ENCODE measurements at places on chromosomes 2 and 18. TPM values are rescaled to one million over a fixed set of nuclear protein-coding genes. Genes with fewer than 3 reads are reported as not detected.

- no peak for DNase-seq
Measured at GRCh38 chr18:23868136-23868785, 146.3 kb upstream of the TTC39C start.

DNA sequence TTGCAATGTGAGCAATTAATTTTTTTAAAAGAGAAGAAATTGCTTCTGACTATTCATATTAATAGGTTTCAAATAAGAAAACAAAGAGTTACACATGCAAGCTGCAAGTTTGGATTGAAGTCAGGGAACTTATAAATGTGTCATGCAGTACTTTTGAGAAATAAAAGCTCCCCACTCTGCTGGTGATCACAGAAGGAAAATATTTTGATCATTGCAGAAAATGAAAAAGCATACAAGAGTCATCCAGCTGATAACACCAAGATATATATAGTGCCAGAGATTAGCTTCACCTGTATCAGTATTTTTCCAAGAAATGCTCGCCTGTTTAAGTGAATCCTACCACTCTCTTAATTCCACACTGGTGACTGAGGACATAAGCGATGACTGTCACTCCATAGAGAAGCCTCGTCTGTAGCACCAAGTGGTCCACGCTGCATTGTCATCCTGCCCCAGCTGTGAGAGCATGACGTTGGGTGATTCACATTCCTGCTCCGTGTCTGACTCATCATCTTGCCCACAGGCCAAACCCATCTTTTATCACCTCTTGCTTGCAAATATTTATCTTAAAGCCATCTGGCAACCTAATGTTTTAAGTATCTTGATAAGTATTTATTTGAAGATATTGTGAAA, 178.0 kb downstream of the ASXL3 start:
- no peak for DNase-seq

- no peak for DNase-seq
Measured at GRCh38 chr2:13002536-13003331, 286.0 kb downstream of the TRIB2 start.

DNA sequence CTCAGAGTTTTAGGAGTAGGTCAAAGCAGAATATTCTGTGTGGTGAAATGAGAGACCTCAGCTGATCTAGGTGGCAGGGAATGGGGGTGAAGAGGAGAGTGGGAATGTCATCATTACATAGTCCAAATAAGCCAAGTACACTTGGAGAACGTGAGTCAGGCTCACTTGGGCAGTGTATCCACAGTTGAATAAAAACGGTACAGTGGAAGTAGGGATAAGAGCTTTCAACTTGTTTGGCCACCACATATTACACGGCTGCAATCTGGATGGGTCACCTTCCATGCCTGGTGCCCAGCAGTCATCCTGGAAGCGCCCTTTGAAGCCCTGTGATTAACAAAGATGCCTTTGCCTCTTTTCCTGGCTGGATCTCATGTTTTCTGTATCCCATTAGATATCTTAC, 28.6 kb downstream of the MIB1 start:
- no peak for DNase-seq

DNA sequence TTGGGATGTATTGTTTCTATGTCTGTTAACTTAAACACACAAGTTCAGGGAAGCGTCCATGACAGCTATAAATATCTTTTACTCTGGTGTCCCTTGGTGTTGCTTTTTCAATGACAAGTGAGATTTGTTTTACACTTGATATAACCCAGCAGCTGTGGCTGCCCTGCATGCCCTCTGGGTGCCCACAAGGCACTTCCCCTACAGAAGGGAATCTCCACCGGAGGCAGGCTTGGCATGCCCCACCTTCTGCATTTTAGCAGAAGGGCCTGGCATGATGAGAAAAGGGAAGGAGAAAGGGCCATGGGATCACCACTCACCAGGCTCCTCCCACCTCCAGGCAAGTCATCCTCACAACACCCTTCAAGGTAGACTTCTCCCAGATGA, 68.7 kb downstream of the TMEM247 start:
- DNase-seq = no peak

DNA sequence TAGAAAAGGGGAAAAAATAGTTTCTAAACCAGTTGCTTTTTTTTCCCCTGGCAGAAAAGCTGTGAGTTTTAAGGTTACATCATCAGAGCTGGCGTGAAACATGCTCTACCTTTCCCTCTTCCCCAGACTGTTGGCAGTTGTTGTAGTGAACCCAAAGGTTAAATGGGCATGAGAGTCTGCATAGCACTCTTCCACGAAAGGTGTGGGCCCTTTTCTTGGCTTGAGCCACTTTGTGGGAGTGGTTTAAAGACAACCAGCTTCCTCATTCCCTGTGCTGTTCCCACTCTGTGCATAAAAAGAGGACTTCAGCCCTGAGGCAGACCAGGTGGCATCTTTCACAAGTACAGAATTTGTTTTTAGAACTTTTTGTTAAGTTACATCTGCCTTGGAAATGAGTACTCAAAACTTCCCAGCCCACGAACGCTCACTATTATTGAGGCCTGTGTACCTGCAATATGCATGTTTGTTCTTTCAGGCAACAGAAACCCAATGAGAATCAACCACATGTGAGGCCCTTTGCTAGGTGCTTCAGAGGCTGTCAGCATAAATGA, 243.8 kb downstream of the BABAM2 start:
- no peak for DNase-seq

GRCh38 chr18:63225434-63225833, 94.1 kb downstream of the BCL2 start:
- DNase-seq = no peak

- DNase-seq = no peak
Measured at GRCh38 chr2:69535817-69536241, 98.6 kb upstream of the NFU1 start.

DNA sequence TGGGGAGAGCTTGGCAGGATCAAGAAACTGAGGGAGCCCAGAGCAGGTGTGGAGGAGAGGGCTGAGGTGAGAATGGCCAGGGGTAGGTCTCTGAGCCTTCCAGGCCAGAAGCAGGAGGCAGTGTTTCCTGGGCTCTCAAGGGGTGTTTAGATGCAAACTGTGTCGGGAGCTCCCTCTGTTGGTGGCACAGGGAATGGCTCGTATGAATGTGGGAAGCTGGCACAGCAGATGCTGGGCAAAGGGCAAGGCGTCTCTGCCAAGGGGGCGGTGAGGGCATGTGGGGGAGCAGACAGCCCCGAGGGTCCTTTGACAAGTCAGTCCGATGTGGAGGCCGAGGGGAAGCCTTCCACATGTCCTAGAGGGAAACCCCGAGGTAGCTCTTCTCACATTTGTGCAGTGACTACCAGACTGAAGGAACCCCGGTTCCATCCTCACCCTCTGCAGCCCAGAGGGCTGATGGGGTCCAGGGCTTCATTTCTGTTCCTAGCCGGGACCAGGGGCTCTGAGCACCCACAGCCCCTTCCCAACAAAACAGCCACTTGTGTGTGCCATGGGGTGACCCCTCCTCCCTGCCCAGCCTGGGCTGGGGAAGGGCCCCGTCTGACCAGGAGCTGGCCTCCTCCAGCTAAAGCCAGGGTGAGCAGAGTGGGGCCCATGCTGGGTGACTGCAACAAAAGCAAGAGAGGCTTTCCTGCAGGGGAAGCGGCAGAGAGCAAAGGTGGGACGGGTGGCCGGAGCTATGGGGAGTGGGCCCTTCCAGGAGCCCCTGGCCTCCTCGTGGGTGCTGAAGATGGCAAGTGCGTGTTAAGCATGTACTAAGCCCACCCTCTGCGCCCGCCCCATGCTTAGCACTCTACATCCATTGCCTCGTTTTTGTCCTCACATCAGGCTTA, 103.4 kb downstream of the SEPTIN10 start:
- peak; percentile 71 for DNase-seq

- DNase-seq = no peak
Measured at GRCh38 chr2:16744521-16744920, 78.9 kb upstream of the CYRIA start.

DNA sequence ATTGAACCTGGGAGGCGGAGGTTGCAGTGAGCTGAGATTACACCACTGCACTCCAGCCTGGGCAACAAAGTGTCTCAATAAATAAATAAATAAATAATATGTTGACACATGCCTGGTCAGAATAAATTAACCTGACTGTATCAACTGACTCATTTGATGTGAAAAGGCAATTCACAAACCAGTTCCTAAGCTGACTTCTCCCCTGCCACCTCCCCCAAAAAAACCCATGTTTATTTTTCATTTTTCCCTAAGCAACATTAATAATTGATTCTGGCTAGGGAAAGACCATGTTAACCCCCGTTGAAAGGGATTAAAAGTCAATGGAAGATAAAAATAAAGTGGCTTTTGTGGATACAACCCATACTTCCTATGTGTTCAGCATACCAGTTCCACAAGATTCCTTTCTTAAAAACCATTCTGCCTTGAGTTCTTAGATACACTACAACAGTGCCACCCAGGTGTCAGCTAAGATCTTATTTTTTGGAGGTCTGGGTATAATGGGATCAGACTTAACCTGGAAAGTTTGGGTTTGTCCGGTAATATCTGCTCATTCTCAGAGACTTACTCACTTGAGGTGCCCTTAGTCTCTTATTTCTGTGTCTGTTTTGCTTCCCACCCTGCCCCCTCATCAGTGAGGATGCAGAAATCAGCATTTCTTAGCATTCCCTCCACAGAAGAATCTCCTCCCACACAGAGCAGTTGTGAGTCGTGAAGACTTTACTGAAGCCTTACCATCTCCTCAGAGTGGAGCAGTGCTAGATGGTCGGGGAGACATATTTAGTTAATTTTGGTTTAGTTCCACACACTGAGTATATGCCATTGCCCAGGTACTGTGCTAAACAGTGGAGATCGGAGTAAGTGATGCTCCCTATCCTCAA, 10.1 kb upstream of the MCFD2 start:
- DNase-seq = no peak

The LTBP1 gene
- total RNA-seq = 0.50 TPM

The SULT1C2 gene
- not detected for total RNA-seq

The EFHD1 gene
- total RNA-seq = 2.3 TPM

The OTX1 gene
- not detected for total RNA-seq

The SPATA3 gene
- total RNA-seq = not detected

The TGFA gene
- total RNA-seq = 3.7 TPM

The AQP12A gene
- not detected for total RNA-seq

The ACVR1C gene
- 5.2 TPM for total RNA-seq
